ENCODE measurements at places on chromosomes 5 and 9.

- no peak for DNase-seq
Observed at GRCh38 chr9:29039258-29039657, 1466.0 kb upstream of the C9orf72 start.

- DNase-seq: no peak
Observed at GRCh38 chr9:129316281-129317030, 138.4 kb upstream of the IER5L start.

- no peak for DNase-seq
Observed at GRCh38 chr9:87245271-87245670, 252.4 kb upstream of the DAPK1 start.

- DNase-seq: no peak
Observed at GRCh38 chr9:97284798-97285197, 22.7 kb upstream of the CCDC180 start.

DNA sequence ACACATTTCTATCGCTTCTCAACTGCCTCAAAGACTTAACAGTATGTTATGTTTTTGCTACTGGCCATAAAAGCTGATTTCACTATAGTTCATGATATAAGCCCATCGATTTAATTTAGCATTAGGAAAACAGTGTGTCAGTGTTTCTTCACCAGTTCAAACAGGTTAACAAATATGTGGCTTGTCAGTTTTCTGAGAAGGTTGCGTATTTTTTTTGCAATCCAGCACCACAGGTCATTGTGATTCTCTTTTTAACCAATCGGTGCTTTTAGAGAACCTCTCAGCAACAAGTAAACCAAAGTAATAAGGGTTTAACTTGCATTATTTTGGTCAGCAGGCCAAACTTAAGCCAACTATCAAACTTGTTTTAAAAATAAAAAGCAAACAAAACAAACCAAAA lies 409.6 kb downstream of the NFIB start:
- DNase-seq: no peak

DNA sequence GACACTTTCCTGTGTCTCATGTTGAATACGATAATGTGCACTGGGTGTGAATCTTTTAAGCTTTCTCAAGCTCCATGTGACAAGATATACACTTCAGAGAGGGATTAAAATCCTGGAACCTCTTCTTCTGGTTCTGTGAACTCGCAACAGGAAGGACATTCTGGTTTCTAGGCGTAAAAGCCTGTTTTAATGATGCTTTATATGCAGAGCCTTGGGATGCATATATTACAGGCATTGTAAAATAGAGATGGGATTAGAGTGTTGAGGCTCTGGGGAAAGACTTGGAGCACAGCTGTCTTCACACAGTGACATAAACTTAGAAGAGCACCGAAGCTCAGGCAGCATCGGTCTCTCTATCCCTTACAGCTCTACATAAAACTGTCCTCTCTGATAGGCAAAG lies 107.7 kb upstream of the SV2C start:
- no peak for DNase-seq
